ENCODE measurements at places on chromosomes 5 and 9. TPM values are rescaled to one million over a fixed set of nuclear protein-coding genes. Genes with fewer than 3 reads are reported as not detected.

DNA sequence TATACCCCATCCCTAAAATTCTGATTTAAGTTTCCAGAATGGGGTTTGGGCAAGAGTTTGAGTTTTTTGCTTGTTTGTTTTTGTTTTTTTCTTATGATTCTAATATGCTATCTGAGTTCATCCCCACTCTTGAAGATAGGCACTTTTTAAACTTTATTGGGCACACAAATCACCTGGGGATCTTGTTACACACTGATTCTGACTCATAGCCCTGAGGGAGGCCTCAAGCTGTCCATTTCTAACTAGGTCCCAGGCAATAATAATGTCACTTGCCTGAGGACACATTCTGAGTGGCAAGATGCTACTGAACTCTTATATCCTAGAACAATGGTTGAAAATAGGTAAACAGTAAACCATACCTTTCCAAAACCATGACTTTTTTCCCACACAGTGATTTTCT is 22.8 kb upstream of the ABLIM3 start:
- H3K4me3 ChIP-seq, result no peak overlapping the region
- no peaks in the 10 kb centered on the region for H3K27me3 ChIP-seq
- no peak for DNase-seq
- H3K27ac ChIP-seq, result no peak overlapping the region
- H3K36me3 ChIP-seq, result no peaks in the 10 kb centered on the region
- H3K4me1 ChIP-seq, result no peaks in the 10 kb centered on the region

- H3K4me3 ChIP-seq, result no peak overlapping the region
- peak overlapping the region; percentile 97 for H3K27ac ChIP-seq
- H3K27me3 ChIP-seq, result no peaks in the 10 kb centered on the region
Measured at GRCh38 chr5:56405116-56405908, 172.2 kb upstream of the ANKRD55 start.

DNA sequence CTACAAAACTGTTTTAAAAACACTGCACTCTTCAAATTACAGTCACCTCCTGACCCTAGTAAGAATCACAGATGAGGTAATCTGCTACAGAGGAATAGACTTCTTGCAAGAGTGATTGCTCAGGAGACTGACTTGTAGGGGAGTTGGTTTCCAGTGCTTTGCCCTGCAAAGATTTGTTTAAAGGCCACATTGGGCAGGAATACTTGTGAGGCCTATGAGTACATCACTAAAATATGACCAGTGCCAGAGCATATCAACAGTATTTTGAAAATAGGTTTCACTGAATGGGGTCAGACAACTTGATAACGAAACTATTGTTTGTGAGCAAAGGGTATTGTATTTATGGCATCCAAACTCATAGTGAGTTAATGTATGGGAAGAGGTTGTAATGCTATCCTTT is 21.5 kb upstream of the CTNND2 start:
- H3K27ac ChIP-seq, result no peak overlapping the region
- no peak for DNase-seq
- no peaks in the 10 kb centered on the region for H3K27me3 ChIP-seq
- no peaks in the 10 kb centered on the region for H3K4me1 ChIP-seq
- no peak overlapping the region for H3K4me3 ChIP-seq

DNA sequence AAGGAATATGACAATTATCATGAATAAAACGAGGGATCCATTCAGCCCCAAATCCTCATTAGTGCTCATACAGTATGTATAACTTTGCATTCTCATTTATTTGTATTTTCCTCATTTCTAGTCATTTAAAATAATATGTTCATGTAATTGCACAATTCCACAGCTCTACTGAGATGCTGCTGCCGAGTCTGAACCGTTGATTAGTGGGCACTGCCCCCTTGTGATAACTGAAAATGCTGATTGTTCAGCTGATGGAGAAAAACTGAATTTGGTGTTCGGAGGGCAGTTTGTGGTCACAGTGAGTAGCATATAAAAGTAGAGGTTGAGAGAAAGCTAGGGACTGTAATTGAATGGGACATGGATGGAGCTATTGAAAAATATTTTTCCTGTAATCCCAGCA is 12.2 kb upstream of the GPR151 start:
- H3K4me1 ChIP-seq, result no peaks in the 10 kb centered on the region
- no peaks in the 10 kb centered on the region for H3K36me3 ChIP-seq
- H3K4me3 ChIP-seq, result no peak overlapping the region
- no peaks in the 10 kb centered on the region for H3K27me3 ChIP-seq
- DNase-seq, result no peak
- H3K27ac ChIP-seq, result no peak overlapping the region

The MCC gene
- total RNA-seq, result not detected

The CARD9 gene
- total RNA-seq, result 1.7 TPM

Data from Caco-2 (cell line).